ENCODE measurements at places on chromosomes 16 and 17. TPM values are rescaled to one million over a fixed set of nuclear protein-coding genes. Genes with fewer than 3 reads are reported as not detected.

Gene FBXO39
- not detected for total RNA-seq

- DNase-seq = no peak
Measured at GRCh38 chr16:68068926-68069325, 16.2 kb upstream of the NFATC3 start.

Gene CSH2
- total RNA-seq = not detected

Gene KRTAP9-4
- not detected for total RNA-seq

Gene CD300E
- 0.83 TPM for total RNA-seq
